ENCODE measurements at places on chromosomes 6 and 20.

DNA sequence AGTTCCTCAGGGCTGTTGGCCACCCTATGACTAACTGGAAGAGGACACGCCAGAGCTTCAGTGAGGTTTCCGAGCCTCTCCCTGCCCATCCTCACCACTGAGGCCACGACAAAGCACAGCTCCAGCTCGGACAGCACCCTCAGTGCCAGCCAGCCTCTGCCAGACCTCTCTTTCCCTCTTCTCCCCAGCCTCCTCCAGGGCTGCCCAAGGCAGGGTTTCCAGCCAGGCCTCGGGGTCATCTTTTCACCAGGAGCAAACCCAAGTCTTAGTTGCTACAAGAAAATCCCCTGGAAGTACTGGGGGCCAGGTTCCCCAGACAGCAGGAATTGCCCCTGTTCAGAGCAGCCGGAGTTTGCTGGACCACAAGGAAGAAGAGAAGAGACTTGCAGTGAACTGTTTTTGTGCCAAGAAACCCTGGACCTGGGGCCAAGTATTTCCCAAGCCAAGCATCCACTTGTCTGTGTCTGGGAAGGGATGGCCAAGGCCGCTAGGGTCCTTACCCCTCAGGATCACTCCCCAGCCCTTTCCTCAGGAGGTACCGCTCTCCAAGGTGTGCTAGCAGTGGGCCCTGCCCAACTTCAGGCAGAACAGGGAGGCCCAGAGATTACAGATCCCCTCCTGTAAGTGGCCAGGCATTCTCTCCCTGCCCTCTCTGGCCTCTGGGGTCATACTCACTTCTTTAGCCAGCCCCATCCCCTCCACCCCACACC, 41.6 kb downstream of the PLAGL2 start:
- DNase-seq, result no peak

GRCh38 chr20:50270569-50270968, 79.9 kb downstream of the CEBPB start:
- no peak for DNase-seq

GRCh38 chr6:16305246-16305725, 66.9 kb downstream of the GMPR start:
- no peak for DNase-seq

GRCh38 chr6:157768304-157768703, 54.7 kb upstream of the SNX9 start:
- no peak for DNase-seq

- no peak for DNase-seq
These were observed 56.1 kb upstream of the FOXQ1 start for GRCh38 chr6:1255636-1256365.

DNA sequence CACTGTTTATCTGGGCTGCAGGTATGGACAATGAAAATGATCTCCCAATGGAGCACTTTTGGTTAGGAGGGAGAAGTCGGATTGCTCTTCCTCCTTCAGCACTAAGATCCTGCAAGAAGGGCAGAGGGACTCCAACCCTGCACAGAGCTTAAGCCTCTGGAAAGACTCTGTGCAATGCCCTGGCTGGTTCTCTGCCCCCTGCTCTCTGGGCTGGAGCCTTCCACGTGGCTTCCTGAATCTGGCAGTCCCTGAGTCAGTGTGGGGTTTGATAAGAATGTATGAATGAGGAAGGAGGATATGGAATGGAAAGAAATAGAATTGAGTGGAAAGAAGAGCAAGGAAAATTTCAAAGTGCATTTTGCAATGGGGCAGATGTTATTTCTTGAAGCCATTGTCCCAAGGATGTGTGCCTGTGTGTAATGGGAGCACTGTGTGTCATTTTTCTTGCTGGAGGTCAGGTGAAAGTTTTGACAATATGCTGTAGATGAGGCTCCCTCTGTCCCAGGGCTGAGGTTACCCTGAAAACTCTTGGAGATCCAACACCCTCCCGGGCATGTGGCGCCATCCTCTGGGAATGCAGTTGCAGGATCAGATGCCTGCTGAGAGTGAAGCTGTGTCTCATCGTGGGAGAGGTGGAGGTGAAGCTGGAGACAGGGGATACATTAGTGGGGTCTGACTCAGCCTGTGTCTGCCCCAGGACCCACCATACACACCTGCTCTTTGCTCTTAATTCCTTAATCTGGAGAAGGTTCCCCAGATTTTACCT, 16.3 kb upstream of the CST9L start:
- DNase-seq, result no peak

- peak; percentile 37 for DNase-seq
These were observed 618.7 kb downstream of the PKHD1 start for GRCh38 chr6:51468704-51469103.

GRCh38 chr6:29729774-29730328, 6.6 kb downstream of the HLA-F start:
- DNase-seq, result no peak

DNA sequence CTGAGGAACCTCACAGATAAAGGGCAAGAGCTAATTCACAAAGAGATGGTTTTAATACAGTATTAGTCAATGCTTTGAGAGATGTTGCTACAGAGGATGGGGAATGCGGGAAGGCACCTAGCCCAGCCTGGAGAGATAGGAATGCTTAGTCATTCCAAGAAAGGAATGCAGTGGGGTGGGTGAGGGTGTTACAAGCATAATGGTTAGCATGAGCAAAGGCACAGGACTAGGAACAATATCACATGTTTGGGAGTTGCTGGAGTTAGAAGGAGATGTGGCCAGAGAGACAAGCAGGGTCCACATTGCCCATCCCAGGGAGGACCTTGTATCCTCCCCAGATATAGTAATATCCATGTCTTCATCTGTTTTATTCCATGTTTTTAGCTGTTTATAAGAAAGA, 107.0 kb upstream of the OGFRL1 start:
- no peak for DNase-seq

- no peak for DNase-seq
These were observed 45.8 kb downstream of the EPM2A start for GRCh38 chr6:145689529-145689928.

- peak; percentile 42 for DNase-seq
These were observed 12.1 kb upstream of the MLN start for GRCh38 chr6:33815854-33816253.

DNA sequence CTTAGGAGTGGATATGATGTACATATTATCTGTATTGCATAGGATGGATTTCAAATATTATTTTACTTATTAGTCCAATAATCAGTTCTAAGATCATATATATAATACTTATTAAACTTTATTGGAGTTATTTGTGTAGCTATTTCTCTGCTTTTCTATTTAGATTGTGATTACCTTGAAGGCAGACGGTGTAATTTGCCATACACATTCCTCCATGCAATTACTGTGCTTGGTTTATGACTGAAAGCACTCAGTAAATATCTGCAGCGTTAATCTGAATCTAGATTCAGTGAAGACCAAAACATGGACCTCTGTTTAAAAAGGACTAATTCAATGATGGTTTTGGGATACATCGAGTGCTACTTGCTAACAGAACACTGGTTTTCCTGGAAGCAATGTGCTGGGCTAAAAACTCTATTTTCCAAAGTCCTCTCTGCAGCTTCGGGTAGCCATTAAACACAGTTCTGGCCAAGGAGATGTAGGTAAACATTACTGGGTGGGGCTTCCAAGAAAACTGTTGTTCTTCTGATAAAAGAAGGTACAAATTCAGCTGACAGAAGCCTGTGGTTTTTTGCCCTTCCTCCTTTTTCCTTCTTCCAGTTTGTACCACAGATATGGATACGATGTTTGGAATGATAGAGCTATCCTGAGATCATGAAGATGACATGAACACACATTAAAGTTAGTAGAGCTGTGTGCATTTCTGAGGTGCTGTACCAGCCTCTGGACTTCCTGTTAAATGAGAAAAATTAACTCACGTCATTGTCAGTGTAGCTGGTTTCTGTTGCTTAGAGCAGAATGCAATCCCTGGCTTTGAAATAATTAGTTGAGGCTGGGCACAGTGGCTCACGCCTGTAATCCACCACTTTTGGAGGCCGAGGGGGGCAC, 136.5 kb upstream of the NUP153 start:
- DNase-seq, result no peak

- DNase-seq, result no peak
These were observed 144.0 kb upstream of the TSHZ2 start for GRCh38 chr20:52828199-52828598.

- no peak for DNase-seq
These were observed 77.7 kb upstream of the OLIG3 start for GRCh38 chr6:137571854-137572253.

DNA sequence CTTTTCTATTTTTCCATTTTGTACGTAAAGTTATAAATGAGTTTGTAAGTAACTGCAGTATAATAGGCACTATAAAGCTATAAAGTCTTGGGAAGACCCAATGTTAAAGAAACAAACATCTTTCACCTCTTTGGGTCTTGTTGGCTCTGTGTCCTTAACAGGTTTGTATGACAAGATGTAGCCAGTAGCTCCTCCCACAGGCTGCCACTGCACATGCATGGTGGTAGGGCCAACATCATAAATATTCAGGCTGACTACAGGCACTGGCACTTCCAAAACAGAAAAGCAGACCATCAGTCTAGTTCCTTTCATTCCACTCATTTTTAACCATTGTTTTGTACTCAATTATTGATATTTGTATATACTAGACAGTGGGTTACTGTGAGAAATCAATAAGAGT, 59.9 kb downstream of the COL12A1 start:
- DNase-seq, result no peak

DNA sequence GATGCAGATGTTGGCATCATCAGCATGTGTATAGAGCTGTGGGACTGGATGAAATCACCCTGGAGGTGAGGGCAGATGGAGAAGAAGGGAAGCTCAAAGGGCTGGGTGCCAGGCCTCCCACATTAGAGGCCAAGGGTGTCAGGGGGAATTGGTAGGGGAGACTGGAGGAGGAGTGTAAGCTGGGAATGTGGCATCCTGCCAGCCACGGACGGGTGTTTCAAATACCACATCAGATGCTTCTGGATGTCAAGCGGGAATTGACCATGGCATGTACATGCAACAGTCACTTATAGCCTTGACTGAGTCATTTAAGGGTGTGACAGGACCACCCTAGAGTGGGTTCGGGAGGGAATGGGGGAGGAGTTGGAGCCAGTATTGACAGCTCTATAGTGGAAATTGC, 9.6 kb downstream of the ERGIC3 start:
- DNase-seq, result no peak

DNA sequence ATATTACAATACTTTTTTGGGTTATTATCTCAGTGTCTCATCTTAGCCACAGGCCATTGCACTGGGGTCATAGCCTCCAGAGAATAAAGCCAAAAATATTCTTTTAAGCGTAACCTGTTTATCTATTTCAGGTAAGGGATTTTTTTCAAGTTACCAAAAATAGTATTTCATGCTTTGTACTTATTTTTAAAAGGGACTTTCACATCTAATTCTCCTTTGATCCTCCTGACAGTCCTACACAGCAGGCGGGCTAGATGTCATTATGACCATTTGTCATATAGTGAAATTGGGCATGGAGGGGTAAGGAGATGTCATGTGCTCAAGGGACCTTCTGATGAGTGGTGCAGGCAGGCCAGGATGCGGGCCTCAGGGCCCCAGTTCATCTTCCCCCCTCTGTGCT, 68.9 kb downstream of the TBC1D7 start:
- no peak for DNase-seq

DNA sequence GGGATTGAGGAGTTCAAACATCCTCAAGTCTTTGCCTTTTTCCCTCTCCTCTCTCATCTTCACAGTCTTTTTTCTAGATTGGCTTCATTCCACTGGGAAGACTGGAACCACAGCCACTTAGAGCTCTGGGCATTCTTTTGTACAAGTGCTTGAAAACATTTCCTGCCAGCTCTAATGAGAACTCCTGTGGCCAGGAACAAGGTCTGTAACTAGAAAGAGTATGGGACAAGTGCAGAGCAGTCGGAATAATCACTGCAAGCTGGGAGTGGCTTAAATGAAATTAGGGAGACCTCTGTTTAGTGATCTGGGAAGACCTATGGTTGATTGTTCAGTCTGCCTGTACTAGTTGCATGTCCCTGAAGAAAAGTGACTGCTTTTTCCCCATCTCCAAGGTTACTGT, 41.0 kb upstream of the SMIM8 start:
- no peak for DNase-seq

DNA sequence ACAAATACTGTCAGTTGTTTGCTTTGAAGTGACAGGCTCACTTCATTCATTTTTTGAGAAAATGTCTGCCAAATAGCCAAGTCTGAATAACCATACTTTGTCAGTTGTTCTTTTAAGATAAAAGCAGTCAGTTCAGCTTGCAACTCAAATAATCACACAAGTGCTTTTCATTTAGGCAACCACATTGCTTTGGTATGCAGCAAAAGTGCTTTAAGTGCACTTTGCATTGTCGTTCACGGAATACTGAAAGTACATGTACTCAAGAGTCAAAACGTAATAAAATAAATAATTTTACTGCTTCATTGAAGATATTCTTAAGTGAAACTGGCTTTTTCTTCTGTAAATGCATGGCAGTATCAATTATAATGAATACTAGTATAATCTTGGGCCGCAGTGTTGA, 107.2 kb downstream of the MMS22L start:
- DNase-seq, result no peak

DNA sequence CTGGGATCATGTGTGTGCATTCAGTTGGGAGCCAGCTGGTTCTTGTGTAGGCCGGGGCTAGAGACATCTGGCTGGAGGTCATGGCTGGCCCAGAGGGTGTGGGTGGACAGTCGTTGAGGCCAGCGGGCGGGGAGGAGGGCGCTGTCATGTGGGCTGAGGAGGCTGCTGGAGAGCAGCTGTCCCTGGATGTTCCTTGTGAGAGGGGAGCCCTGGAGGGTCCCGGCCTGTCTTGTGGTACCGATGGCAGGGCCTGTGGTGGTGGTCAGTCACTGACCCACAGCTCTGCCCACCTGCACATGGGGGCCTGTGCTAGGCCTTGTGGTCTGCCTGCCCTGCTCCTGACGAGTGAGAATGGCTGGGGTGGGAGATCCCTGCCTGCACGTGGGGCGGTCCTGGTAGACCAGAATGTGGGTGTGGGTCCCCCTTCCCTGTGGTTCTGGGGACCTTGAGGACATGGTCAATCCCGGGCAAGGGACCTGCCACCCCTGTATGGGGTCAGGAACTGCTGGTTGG, 1.9 kb upstream of the C20orf204 start:
- no peak for DNase-seq

- no peak for DNase-seq
These were observed 548.7 kb upstream of the MAP3K7 start for GRCh38 chr6:91135406-91136103.

GRCh38 chr6:10300071-10300470, 114.8 kb downstream of the TFAP2A start:
- DNase-seq, result no peak

DNA sequence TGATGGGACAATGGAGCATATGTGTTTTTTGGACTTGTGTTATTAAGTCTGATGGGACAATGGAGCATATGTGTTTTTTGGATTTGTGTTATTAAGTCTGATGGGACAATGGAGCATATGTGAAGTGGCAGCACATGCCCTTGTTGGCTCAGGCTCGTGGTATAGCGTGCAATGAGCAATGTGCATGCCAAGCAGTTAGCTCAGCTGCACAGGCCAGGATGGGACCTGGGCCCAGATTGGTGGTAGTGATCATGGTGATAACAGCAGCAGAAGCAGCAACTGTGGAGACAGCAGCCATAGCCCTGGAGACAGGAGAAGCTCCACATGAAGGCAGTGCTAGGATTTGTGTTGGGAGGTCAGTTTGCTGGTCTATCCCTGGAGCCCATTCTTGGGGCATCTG, 61.1 kb downstream of the IL20RA start:
- DNase-seq, result no peak

- no peak for DNase-seq
These were observed 66.0 kb downstream of the PLAGL1 start for GRCh38 chr6:143941852-143942627.

All from NCI-H510A (cell line).